ENCODE measurements at places on chromosomes 5 and 9.
A peak's percentile ranks its signal among the peaks of the same experiment; 100 is the strongest.

DNA sequence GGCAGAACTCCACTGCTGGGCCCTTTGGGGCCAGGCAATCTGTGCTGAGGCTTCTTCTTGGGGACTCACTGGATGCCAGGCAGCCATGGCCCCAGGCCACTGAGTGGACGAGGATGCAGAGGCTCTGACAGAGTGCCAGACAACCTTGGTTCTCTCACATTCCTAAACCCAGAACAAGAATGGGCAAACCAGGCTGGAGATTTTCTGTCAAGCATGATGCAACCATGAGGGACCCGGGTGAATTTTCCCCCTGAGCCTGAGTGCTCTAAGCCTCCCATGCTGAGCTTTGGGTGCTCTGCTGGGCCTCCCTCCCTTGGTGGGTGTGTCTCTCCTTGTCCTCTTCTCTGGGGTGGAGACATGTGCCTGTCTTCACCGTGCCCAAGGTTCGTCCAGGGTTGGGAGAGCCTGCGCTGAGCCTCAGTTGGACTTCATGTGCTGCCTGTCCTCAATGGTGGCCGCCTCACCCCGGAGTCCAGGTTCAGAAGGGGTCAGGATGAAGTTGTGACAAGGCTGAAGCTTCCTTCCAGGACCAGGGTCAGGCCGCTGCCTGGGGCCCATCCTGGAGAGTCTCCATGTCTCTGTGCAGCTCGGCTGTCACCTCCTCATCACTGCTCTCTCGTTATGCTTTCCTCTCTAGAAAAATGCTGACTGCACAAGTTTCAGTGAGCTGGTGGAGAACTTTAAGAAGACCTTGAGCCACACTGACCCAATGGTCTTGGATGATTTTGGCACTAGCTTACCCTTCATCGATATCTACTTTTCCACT is 24.1 kb downstream of the PITX1 start:
- no peak for DNase-seq

GRCh38 chr9:376115-376514 is 161.4 kb downstream of the DOCK8 start:
- no peak for DNase-seq

DNA sequence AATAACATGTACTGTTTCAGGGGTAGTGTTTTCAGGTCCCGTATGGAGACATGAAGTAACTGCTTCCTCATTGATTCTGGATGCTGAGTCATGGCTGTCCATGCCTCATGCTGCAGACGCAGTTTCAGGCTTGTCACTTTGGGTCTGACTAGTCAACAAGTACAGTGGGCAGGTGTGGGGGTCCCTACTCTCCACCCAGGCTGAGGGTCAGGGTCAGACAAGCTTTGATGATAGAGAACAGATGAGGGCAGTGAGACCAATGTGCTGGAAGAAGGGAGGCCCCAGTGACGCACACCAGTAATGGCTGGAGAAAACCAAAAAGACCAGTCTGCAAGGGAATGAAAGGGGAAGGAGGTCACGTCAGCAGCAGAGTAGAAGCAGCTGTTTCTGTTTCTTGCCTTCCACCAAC is 80.0 kb upstream of the NFIL3 start:
- DNase-seq, result no peak

GRCh38 chr5:68273717-68274409 is 58.3 kb downstream of the PIK3R1 start:
- DNase-seq, result no peak

GRCh38 chr9:87554171-87554910 is 56.7 kb downstream of the DAPK1 start:
- no peak for DNase-seq

DNA sequence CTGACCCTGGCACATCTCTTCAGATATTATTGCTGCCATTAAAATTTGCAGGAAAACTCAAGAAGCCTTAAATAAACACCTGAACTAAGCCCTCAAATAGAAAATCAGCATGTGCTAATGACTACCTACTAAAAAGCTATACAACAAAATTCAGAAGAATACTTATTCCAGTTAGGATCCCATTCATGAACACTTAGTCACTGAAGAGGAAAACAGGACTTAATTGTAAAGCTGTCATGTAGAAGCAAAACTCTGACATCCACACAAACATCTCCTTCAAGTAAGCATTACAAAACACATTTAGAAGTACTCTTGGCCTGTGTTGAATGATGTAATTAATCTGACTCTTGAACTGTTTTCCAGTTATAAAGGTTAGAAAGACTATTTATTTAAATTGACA is 19.9 kb downstream of the ELL2 start:
- no peak for DNase-seq

- no peak for DNase-seq
Measured at GRCh38 chr9:98989036-98990000, 45.6 kb downstream of the COL15A1 start.

DNA sequence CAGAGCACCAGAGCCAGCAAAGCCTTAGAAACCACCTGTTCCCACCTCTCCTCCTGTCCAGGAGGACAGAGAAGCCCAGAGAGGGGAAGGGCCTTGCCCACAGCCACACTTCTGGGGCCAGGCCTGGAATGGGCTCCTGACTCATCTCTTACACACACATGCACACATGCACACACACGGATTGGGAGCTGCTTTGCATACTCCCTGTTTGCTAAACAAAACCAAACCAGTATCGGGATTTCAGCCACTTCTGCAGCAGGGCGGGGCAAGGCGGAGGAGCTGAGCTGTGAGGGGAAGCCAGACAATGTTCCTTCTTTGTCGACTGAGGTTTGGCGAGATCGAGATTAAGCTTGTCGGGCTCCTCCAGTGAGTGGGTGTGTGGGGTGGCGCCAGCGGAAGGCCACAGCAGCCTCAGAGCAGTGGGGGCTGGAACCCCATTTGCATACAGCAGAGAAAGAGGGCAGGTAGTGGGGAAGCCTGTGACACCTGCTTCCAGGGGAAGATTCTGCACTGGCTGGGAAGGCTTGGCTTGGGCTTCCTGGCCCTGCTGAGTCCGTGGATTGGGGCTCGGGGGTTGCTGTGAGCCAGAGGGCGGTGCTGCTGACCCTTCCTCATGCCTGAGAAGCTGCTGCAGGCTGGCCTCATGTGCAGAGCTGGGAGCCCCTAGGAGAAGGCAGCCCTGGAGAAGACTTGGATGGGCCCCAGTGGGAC is 16.1 kb downstream of the GFI1B start:
- no peak for DNase-seq

DNA sequence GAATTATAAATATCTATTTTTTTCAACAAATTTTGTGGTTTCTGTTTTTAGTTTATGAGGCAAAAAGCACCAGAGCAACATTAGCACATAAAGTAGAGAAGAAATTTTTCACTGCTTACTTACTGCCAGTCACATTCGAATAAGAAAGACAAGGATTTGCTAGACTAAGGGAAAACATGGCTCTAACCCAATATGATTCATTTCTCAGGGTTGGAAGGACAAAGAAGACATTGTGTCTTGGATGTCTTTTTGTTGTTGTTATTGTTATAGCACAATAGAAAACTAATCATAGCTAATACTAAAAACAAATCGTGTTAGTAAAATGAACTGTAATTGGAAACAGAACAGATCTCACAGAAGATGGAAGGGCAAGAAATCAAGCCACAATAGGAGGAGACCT is 90.9 kb upstream of the SLCO6A1 start:
- DNase-seq, result no peak

DNA sequence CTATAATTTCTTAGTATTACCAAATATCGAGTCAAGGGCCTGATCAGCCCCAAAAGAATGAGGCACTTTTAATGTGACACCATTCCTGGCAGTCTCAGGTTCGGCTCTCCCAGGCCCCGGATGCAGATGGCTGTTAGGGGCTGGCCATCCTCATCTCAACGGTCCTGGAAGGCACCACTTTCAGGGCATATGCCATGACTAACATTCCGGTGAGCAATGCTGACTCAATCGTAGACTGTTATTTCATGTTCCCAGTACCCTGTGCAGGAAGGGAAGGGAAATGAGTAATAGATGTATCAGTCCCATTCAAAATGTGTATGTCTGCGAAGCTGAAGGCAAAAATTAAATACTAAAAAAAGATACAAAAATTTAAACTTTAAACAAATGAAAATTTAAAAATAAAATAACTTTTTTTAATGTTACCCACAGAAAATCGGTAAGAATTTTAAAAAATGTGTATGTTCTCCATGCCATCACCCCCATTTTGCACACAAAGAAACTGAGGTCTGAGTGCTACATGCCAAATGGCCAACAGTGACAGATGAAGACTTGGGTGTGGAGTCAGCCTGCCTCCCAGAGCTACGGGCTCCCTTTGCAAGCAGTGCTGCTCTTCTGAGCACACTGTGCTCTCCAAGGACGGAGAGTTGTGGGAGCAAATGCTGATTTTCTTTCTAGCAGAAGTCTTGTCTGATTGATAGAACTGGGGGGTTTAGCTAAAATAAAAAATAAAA is 79.0 kb downstream of the GLDC start:
- no peak for DNase-seq

GRCh38 chr9:77710316-77710715 is 62.2 kb upstream of the GNA14 start:
- no peak for DNase-seq

DNA sequence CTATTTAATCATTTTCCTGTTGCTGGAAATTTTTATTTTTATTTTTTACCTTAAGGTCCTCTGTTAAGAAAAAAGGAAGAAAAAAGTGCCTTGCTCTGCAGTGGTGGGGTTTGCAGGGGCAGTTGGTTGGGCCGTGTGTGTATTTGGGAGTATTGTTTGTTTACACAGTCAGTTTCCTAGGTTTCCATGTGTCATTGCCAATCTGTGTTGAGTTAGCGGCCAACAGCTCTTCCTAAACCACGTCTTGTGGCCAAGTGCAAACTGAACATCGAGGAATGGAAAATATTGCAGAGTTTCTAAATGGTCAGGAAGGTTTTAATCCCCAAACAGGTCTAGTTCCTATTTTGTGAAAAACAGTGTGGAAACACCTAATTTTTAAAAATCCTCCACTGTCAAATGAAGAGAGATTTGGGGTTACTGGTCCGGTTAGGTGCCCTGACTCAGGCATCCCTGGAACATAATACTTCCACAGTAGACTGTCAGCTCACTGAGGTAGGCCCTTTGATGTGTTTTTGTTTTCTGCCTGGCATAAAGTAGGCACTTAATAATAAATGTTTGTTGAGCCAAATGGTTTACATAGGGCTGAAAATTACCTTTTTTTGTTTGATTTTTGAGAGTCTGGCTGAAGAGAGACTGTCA is 37.0 kb downstream of the MAMDC2 start:
- DNase-seq, result peak; percentile 30

DNA sequence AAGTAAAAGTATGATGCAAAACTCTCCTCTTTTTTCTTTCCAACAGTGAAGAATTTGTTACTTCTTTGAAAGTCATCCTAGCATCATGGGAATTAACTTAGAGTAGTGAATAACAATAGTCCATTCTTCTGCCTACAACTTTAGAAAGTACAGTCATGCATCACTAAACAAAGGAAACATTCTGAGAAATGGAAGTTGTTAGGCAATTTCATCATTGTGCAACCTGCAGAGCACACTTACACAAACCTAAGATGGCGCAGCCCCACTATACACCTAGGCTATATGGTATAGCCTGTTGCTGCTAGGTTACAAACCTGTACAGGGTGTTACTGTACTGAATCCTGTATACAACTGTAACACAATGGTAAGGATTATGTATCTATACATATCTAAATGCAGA is 1209.3 kb upstream of the C9orf72 start:
- no peak for DNase-seq

GRCh38 chr9:96100385-96101300 is 201.3 kb downstream of the HSD17B3 start:
- DNase-seq, result no peak

DNA sequence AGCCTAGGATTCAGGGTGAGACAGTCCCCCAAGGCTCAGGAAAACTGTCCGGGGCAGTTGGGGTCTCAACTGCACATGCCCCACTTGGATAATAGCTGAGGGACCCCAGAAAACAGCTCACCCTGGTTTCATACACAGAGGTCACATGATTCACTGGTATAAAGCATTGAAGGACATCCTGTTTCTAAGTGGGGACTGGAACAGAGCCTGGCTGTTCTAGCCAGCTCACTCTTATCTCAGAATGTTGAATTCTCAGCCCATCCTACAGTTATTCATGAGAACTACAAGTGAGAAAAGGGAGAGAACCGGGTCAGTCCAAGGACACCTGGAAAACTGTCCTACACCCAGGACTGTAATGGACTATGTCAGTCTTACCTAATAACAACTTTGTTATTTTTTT is 170.9 kb downstream of the FGF1 start:
- no peak for DNase-seq

DNA sequence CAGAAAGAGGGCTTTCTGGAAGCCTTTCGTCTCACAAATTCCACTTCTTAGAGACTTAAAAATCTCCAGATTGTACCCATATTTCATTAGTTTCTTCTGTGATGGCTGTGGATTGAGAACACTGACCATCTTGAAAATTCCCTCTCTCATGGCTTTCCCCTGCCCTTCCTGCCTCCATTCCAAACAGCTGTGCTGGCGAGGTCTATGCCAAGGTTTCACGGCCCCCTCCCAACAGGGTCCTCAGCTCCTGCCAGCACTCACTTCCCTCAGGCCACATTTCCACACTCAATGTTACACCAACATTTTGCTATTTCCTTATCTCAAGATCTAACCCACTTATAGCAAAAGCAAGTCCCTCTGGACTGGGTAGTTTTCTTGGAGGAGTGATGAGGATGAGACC is 40.3 kb upstream of the EQTN start:
- no peak for DNase-seq

GRCh38 chr9:70390933-70391341 is 23.5 kb downstream of the KLF9 start:
- no peak for DNase-seq

DNA sequence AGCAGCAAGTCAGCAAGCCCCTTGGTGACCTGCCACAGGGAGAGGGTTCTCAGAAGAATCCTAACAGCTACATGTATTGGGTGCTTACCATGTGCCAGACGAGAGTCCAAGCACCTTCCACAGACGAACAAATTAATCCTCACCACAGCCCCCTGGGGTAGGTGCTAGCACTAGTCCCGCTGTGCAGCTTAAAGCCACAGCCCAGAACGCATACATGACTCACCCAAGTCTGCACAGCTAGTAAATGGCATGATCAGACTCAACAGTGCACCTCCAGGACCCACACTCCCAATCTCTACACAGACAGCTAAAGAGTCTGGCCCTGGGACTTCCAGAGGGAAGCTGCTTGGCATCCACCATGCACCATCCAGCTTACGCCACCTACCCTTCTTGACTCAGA is 111.5 kb downstream of the PAX5 start:
- DNase-seq, result no peak

All from NCI-H1694 treated with DMSO at 0.1 percent for 48 hours (cell line).